ENCODE measurements at places on chromosomes 3 and 15.

DNA sequence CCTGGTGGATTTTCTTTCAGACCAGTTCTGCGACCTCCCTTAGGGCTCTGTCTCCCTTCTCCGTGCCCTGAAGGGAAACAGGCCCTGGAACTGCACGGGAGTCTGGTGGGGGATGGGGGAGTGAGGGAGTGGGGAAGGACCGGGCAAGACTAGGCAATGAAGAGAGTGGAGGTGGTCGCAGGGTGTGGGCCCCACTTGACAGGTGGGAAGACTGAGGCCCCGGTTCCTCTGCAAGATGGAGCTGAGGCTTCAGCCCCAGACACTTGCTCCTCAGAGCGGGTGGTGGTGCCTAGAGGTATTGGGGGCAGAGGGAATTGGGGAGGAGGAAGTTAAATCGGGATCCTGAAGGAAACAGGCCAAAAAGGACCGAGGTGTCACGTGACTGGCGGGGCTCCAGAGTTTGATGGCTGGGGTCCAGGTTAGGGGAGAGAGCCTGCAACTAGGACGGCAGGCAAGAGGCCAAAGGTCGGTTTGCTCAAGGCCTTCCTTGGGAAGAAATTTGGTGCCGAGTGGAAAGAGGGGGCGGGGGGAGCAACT, 597 bp upstream of the CAMK1 start:
- DNase-seq, result no peak

GRCh38 chr15:80978685-80979329, 10.8 kb downstream of the MESD start:
- no peak for DNase-seq

DNA sequence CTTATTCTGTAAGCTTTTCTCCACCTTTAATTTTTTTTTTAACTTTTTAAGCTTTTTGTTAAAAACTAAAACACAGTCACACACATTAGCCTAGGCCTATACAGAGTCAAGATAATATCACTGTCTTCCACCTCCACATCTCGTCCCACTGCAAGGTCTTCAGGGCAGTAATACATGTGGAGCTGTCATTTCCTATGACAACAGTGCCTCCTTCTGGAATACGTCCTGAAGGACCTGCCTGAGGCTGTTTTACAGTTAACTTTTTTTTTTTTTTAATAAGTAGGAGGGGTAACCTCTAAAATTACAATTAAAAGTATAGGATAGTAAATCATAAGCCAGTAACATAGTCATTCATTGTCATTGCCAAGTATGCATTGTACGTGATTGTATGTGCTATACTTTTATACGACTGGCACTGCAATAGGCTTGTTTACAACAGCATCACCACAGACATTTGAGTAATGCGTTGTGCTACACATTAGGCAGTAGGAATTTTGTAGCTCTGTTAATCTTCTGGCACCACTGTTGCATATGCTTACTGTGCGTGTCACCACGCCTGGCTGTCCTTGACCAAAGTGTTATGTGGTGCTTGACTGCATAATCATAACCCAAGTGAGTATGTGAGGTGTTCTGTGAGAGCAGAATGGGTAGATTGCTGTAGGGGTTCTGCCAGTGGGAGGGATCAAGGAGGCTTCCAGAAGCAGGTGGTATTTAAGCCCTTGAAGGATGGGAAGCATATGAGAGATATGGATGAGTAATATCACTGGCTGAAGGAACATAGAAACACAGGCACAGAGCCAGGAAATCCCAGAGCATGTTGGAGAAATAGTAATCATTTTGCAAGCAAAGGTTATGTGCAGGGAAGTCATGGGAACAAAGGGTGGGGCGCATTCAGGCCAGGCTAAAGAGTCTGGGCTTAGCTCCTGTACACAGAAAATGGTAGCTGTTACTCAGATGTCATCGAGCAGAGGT, 18.3 kb downstream of the FBXO22 start:
- peak; percentile 89 for DNase-seq

GRCh38 chr3:76403556-76403955, 618.2 kb upstream of the ZNF717 start:
- DNase-seq, result no peak

GRCh38 chr3:1394188-1394587, 301.4 kb downstream of the CNTN6 start:
- DNase-seq, result no peak

DNA sequence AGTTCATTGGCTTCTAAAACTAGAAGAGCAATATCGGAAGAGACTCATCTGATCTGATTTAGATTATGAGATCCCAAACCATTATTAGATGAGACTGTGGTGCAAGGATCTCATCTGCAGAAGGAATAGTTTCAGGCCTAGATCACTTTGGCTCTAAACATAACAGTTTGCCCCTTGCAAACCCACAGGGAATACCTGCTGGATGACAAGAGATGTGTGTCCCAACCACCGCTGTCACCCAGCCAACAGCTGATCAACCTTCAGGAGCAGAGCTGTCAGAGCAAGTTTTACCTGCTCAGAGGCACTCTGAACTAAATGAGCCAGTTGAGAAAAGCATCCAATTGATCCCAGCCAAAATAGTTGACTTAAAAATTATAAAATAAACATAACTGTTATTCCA, 64.0 kb upstream of the ST3GAL6 start:
- no peak for DNase-seq

GRCh38 chr15:58876306-58877106, 57.0 kb downstream of the SLTM start:
- DNase-seq, result no peak

- DNase-seq, result no peak
Observed at GRCh38 chr3:87397211-87397610, 120.8 kb upstream of the POU1F1 start.

- DNase-seq, result no peak
Observed at GRCh38 chr3:59606638-59607266, 556.9 kb upstream of the CFAP20DC start.

DNA sequence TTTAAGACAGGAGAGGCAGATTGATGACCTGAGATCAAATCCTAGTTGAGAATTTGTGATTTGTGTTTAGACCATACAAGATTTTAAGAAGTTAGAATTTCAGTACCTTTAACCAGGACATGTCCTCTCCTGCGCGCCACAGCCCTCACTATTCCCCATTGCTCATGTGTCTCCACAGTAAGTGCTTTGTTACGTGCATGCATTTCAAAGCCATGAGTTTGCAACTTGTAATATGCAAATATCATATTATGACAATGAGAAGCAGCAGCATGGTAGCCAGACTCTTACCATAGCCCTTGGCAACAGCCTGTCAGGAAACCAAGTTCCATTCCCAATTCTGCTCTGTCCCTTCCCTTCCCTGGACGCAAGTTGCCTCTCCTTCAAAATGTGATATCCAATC, 73.3 kb upstream of the ATP13A5 start:
- DNase-seq, result no peak

GRCh38 chr3:167568634-167569033, 85.1 kb downstream of the WDR49 start:
- no peak for DNase-seq

DNA sequence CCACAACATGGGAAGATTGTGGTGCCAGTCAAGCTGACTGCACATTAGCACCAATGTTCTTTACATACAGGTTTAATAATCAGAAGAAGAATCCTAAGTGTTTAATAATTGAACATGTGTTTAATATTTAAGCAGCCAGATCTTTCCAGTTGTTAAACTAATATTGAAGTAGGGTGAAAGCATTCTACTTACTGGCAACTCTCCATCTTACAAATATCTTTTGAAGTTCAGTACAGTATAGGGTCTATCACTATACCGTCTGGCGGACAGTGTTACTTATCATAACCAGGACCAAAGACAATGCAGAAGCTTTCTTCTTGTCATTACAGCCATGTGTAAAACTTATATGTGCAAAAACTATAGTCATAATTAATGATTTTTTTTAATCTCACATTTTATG, 376.4 kb downstream of the CNTN6 start:
- no peak for DNase-seq

GRCh38 chr3:87161013-87161412, 66.1 kb upstream of the CHMP2B start:
- DNase-seq, result no peak
